ENCODE measurements at places on chromosomes 16 and 17. TPM values are rescaled to one million over a fixed set of nuclear protein-coding genes. Genes with fewer than 3 reads are reported as not detected.

HSD11B2 gene
- 0.99 TPM for total RNA-seq

PROCA1 gene
- total RNA-seq: 1.3 TPM

TBC1D3I gene
- total RNA-seq: not detected

TEX19 gene
- not detected for total RNA-seq

KCNJ2 gene
- 44.8 TPM for total RNA-seq

MPO gene
- 0.05 TPM for total RNA-seq

PLEKHH3 gene
- 21.5 TPM for total RNA-seq

CYGB gene
- total RNA-seq: 24.1 TPM

KCNH4 gene
- 0.16 TPM for total RNA-seq

ITGAD gene
- not detected for total RNA-seq

C16orf74 gene
- 2.3 TPM for total RNA-seq

RND2 gene
- total RNA-seq: 0.85 TPM

KRT33A gene
- total RNA-seq: not detected

TBC1D3C gene
- total RNA-seq: not detected

USB1 gene
- 35.2 TPM for total RNA-seq

MMP28 gene
- total RNA-seq: 3.0 TPM

HOXB3 gene
- 0.91 TPM for total RNA-seq

SNAI3 gene
- 3.1 TPM for total RNA-seq

HSD17B2 gene
- not detected for total RNA-seq

MYH8 gene
- not detected for total RNA-seq

MBTPS1 gene
- total RNA-seq: 72.5 TPM

CDR2L gene
- 17.4 TPM for total RNA-seq

MYO18A gene
- 397 TPM for total RNA-seq

CCL16 gene
- not detected for total RNA-seq

FGF11 gene
- total RNA-seq: 6.5 TPM

C1QTNF8 gene
- total RNA-seq: not detected

NR1D1 gene
- 19.1 TPM for total RNA-seq

MPV17L gene
- 7.0 TPM for total RNA-seq

METTL9 gene
- total RNA-seq: 47.8 TPM

CUEDC1 gene
- total RNA-seq: 43.2 TPM

ST6GALNAC2 gene
- total RNA-seq: 4.3 TPM

TMEM88 gene
- total RNA-seq: 26.4 TPM
